DMS79 (cell line): ENCODE measurements at places on chromosomes 12 and 14.

DNA sequence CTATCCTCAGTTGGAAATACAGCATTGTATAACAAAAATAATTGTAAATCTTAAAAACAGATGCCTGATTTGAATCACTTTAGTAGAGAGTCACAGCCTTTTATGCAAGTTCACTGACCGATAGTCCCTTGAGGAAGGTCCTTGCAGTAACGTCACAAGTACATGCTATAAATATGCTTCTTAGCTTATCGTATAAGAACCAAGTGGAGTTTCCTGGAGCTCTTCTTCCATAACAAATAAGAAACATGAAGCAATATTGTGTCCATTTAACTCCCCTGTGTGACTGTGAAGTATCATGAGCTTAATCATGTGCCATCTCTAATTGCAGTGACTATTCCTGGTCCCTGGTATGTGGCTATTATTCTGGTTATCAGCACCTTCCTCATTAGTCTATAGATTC, 107.9 kb downstream of the SLC38A4 start:
- DNase-seq: no peak

DNA sequence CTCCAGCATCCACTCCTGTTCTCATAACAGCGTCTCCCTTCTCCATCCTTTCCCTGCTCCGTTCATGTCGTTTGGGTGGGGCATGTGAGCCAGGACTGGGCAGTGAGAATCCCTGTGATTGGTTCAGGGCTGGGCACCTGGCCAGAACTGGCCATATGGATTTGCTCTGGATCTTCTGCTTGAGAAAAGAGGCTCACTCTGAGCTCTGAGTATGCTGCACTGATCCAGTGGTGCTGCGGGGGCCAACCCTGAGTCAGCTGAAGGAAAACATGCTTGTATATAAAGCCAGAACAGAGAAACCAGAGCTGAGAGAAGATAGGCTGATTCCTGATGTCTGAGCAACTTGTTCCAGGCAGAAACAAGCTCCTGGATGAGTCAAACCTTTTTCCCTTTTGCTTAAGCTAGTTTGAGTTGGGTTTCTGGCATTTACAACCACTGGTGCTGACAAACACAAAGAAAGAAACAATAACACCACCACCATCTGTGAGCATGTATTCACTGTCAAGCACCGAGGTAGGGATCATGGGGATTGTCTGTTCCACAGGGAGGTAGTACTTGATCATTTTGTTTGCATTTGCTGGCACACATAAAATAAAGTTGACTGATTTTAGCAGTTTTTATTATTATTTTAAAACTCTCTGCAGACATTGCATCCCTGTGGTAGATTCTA, 14.0 kb upstream of the HPD start:
- no peak for DNase-seq

GRCh38 chr12:40342010-40342409, 117.2 kb downstream of the LRRK2 start:
- no peak for DNase-seq

DNA sequence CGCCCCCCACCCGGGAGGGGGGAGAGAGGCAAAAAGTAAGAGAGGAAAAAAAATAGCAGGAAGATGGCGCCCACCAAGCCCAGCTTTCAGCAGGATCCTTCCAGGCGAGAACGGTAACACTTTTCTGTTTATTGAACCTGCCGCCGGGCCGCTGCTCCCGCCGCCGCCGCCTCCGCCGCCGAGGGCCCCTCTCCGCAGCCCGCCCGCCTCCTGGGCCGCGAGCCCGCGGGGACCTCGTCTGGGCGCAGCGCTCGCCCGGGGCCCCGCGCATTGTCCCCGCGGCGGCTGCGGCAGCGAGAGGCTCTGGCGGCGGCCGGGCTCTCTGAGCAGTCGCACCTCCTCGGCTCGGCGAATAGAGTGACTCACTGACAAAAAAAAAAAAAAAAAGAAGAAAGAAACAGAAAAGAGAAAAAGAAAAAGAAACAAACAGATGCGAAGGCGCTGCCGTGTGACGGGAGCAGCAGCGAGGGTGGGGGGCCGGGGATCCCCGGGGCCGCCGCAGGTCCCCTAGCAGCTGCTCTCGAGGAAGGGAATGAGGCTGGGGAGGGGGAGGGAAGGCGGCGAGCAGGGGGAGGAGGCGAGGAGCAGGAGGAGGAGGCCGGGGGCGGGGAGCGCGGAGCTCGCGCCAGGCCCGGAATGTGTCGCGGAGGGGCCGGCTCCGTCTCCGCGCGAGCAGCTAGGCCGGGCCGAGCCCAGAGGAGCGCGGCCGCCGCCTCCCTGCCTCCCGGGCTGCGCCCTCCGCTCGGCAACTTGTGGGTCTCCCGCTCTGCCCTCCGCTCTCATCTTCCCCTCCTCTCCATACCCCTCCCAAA, 781 bp downstream of the NPAS3 start:
- peak; percentile 54 for DNase-seq

DNA sequence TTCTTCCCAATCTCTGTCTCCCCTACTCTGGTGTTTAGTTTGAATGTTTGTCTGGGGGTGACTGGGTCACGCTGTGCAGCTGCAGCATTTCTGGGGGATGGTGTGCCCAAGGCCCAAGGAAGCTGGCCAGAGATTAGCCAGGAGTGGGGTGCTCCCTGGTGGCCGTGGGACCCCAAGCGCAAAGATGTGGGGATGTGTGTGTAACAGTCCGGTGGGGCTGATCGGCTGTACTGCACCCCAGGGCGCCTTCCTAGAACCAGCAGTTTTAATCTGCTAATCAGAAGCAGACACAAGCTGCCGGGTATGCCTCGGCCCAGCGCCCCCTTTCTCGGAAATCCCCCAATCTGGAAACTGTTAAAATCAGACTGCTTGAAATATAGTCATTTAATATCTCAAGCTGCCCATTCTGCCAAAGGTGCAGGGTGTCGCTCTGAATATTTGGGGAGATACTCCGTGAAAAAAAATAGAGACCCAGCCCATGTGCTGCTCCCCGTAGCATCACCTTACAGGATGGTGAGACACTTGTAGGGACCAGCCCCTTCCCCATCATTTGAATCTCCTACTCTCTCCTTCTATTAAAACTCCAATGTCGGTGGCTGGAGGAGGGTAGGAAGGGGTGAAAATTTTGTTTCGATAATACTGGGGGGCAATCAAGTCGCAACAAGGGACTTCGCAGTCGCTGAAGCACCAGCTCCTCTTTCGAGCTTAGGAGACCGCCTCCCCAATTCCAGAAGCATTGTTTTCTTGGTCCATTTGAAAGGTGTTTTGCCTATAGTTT, 4.3 kb downstream of the HOXC9 start:
- DNase-seq: no peak

DNA sequence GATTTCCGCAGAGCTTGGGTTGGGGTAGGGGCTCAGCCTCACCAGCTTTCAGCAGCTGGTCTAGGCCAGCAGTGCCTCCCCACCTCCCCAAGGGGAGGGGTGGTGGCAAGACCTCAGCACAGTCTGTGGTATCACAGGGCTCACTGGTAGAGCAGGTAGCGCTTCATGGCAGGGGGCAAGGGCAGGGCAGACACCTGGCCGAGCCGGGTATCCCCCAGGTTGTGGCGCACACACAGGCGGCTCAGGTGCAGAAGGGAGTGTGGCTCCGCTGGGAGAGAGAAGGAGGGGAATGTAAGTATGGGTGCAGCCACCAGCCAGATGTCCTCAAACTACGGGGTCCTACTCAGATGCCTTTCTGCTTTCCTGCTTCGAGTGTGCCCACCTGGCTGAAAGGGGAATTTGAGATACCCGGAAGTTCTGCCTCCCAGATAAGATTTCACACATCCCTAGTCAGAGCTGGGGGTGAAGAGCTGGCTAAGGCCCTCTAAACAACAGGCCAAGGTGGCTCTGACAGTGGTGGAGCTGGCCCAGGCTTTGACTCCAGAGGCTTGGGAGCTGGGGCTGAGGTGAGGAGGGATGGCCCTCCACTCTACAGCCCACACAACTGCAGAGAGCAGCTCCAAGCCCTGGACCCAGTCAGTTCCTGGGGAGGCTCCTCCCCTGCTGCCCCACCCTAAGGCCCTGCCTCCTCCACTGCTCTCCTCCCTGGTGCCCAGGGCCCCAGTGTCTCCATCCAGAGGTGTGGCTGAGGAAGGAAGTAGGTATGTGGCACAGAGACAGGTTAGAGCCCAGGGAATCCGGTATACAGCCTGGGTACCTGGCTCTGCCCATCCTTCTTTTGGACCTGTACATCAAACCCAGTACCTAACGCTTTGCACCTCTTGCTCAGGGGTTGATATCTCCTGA, 1.8 kb downstream of the SPSB2 start:
- DNase-seq: no peak

- no peak for DNase-seq
These were observed 1098.6 kb downstream of the FSCB start for GRCh38 chr14:43408472-43408871.

DNA sequence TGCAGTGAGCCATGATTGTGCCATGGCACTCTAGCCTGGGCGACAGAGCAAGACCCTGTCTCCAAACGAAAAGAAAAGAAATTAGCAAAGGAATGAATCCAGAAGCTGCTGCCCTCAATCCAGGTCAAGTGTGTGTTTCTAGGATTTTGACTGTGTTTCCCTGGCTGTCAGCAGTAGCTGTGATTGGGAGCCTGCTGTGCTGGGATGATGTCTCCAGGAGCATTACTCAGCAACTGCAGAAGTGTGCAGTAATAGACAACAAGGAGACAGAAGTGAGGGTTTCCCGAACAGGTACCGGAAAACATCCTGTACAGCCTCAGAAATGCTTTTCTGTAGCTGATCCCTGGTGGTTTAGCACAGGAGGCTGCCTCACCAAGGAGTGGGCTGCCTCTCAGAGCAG, 492.5 kb downstream of the FUT8 start:
- DNase-seq: no peak

- DNase-seq: no peak
These were observed 268.2 kb downstream of the DPF3 start for GRCh38 chr14:72625689-72626088.

- no peak for DNase-seq
These were observed 78.7 kb downstream of the STXBP6 start for GRCh38 chr14:24971255-24971654.

DNA sequence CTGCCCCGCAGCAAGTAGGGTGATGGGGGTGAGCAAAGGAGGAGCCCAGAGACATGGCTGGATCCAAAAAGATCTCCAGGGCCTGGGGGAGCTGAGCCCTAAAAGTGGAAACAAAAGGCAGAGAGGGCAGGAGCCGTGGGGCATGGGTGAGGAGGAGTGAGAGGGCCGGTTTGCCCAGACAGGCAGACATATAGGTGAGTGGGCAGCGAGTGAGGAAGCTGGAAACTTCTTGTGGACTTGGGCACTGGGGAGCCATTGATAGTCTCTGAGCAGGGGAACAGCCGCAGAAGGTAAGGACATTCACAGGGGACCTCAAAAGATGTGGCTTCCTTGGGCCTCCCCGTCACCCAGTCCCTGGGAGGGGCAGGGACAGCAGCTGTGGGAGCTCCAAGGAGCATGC, 16.8 kb upstream of the TMEM119 start:
- DNase-seq: no peak

DNA sequence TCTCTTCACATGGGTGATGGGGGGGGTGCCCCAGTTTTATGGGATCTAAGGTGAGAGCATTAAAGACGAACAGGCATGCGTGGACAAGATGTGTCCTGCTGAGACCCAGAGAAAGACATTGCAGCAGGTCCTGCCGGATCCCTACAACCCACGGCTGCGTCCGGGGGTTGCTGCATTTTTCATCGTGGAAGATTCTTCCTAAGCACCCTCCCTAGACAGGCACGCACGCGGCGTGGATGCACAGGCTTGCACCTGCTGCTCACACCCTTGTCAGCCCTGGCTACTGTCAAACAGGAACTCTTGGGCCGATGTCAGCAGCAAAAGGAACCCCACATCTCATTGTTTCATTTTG, 280.6 kb upstream of the RTL1 start:
- DNase-seq: no peak

- DNase-seq: no peak
These were observed 39.7 kb upstream of the VCPKMT start for GRCh38 chr14:50156111-50156510.

- no peak for DNase-seq
These were observed 10.3 kb upstream of the MTA1 start for GRCh38 chr14:105409364-105409763.

GRCh38 chr14:55243386-55243785, 27.8 kb upstream of the FBXO34 start:
- DNase-seq: no peak

DNA sequence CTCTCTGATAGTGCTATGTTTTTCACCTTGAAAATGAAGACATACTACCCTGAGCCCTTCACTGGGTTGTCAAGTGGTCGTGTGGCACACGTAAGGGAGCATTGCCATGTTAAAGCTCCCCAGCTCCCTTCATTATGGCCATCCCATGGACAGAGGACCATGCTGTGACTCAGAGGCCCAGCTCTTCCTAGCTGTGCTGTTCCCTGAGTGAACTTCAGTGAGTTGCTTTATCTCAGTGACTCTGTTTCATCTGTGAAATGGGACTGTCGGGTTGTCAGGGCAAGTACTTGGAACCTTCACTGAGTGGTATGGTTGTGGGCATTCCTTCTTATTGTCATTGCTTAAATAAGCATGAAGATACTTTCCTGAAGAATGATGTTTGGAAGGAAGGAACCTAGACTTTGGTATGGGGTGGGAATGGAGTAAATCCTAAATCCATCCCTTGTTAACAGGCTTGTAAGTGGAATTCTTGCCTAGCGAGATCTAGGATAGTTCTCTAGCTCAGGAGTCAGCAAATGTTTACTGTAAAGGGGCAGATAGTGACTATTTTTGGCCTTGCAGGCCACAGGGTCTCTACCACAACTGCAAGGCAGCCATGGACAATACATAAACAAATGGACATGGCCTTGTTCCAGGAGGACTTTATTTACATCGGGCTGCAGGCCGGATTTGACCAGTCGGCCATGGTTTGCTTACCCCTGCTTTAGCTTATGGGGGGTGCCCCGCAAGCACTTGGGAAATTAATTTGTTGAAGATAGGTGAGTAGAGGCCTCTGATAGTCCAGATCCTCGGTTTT, 283.5 kb downstream of the ZFP36L1 start:
- no peak for DNase-seq

DNA sequence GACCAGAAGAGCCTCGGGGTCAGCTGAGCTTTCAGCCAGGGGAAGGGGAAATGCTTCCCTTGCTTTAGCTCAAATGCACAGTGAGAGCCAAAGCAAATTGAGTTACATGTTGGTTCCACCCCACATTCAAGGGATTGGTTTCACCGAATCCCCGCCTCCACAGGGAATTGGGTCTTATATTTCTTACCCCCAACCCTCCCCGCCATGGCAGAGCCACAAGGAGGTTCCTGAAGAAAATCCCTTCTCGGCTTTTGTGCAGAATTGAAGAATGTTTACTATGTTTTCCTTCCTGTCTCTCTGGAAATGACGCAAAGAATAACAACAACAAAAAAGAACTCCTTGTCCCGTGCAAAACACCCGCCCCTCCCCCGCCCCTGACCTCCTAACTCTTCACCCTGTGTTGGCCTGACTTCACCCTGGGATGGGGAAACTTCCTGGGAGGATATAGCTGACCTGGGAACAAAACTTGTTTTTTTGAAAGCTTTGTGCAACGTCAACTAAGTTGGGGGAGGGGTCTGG, 21.9 kb upstream of the CIPC start:
- DNase-seq: no peak

DNA sequence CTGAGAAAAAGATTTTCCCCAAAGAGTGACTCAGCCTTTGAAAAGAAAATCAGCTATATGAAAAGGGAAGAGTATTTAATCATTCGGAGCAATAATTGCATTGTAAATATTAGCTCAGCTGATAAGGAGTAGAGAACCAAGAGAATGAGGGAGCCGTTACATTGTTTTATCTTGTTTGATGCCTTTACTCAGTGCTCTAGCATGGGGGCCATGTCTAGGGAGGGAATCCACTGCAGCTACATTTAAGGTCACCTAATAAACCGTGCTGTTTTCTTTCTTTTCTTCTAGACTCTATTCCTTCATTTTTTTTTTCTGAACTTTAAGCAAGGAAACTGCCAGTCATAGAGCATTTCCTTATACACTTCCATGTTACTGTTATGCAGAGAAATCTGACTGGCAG, 447.0 kb downstream of the DIO2 start:
- DNase-seq: no peak
